Stimulated activated CD4-positive, alpha-beta T cell treated with anti-CD3 and anti-CD28 coated beads, TNF-alpha, amount 100 ng/mL, for 48 hours (primary cell): ENCODE measurements at places on chromosomes 5 and 9.

DNA sequence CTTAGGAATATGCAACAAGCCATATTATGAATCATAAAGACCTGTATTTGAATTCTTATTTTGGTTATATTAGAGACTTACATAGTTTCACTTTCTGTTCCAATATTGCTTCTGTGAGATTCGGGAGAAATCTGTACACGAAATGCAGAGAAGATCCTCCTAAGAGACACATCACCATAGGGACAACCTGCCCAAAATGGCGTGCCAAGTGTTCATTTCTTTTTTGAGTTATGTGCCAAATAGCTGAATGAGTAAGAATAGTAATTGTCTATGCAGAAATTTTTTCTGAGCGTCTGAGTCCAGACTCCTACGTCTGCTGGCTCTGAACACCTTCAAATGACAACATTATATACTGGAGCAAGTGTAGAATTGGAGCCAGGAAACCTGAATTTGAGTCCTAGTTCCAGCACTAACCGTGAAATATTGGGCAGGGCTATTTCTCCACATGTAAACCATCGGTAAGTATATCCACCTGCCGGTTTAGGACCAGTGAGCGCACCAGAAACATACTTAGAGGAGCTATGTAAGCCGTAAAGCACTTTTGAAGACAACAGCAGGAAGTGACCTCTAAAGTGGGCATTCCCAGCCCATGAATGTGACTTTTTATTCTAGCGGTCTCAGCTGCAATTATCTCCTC, 163.9 kb upstream of the DMRT1 start:
- DNase-seq, result no peak

DNA sequence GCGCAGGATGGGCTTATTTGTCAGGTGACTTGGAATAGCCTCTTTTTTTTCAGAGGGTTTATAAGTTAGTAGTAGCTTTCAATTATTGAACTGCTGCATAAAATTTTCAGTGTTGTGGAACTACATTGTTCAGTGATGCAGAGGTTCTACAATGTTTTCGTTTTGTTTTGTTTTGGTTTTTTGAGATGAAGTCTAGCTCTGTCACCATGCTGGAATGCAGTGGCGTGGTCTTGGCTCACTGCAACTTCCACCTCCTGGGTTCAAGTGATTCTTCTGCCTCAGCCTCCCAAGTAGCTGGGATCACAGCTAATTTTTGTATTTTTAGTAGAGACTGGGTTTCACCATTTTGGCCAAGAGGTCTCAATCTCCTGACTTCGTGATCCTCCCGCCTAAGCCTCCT, 22.0 kb downstream of the NUP188 start:
- DNase-seq, result no peak

DNA sequence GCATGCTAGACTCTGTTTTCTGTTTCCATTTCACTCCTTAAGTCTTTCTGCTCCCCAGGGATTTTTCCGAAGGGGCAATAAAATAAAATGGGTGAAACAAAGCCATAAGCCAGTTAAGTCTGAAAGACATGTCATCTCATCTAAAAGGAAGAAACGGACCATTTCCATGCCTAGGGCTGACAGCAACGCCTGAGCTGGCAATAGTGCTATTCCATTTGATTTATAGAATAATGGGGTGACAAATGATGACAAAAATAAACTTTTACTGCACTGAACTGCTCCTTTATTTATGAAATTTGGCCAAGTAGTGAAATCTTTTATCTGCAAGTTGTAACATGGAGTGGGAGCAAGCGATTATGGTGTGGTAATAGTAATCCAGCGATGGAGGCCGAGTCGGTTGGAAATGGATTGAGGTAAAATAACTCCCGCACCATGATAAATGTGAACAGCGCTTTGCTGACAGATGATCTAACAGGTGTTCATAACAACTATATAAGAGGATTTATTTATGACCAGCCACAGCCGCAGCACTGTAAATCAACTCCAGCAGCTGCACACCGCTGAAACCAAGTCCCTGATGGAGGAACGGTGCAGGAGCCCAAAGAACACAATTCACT, 219.8 kb upstream of the TBCA start:
- no peak for DNase-seq

- DNase-seq, result no peak
Measured at GRCh38 chr9:33304362-33304761, 14.0 kb downstream of the NFX1 start.

DNA sequence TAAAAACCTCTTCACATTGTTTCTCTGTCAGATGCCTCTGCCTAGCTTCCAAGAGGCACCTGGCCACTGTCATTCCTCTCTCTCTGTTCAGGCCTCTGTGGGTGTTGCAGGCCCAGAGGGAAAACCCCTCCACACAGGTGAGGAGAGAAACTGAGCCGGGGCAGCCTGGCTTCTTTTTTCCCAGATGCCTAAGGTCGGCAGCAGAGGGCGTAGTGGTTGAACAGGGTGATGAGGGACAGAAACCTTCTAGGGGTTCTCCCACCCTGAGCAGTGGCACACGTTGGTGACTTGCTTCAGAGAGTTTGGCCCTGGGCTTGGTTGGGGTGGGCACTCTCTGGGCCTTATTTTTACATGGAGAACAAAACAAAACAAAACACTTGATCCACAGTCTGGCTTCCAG, 12.2 kb downstream of the IL9 start:
- no peak for DNase-seq

- DNase-seq, result no peak
Measured at GRCh38 chr9:71793386-71794105, 25.2 kb upstream of the CEMIP2 start.

- no peak for DNase-seq
Measured at GRCh38 chr5:1316588-1317340, 21.9 kb upstream of the TERT start.

GRCh38 chr5:132962429-132963021, 909 bp downstream of the AFF4 start:
- no peak for DNase-seq

GRCh38 chr9:38393128-38393796, 760 bp downstream of the ALDH1B1 start:
- no peak for DNase-seq

GRCh38 chr9:131841765-131842318, 102.0 kb upstream of the RAPGEF1 start:
- DNase-seq, result no peak

- no peak for DNase-seq
Measured at GRCh38 chr5:109916481-109917153, 226.9 kb downstream of the MAN2A1 start.

- DNase-seq, result no peak
Measured at GRCh38 chr5:8993031-8993430, 552.8 kb downstream of the SEMA5A start.

DNA sequence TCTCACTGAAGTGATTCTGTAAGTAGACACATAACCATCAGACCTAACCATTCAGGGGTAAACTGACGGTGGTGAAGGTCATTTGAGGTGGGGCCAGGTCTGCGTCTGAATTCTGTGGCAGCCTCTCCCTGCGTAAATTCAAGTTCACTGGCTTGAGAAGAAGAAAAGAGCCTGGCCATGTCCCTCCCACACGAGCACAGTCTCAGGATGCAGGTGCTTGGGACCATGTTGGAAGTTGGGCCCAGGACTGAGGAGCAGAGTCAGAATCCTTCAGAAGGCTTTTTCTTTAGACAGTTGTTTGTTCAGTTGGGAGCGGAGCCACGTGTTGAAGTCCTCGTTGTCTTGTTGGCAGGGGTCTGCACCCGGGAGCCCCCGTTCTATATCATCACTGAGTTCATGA, 24.1 kb downstream of the QRFP start:
- DNase-seq, result no peak

GRCh38 chr5:80213466-80213865, 42.4 kb downstream of the SERINC5 start:
- no peak for DNase-seq

- no peak for DNase-seq
Measured at GRCh38 chr5:150159741-150160179, 4.1 kb upstream of the PDGFRB start.

DNA sequence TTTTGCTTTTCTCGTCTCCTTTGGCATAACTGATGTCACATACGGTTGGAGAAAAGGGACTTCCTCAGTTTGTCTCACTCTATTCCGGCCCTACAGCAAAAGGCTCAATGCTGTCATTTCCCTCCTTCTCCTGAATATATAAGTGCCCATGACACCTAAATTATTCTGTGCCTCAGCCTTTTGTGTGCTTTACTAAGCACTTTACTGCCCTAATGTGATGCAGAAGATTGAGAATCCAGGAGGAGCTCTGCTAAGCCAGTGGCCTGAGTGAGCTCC, 7.6 kb downstream of the CD180 start:
- DNase-seq, result no peak

- no peak for DNase-seq
Measured at GRCh38 chr5:109326919-109327318, 82.9 kb downstream of the PJA2 start.

DNA sequence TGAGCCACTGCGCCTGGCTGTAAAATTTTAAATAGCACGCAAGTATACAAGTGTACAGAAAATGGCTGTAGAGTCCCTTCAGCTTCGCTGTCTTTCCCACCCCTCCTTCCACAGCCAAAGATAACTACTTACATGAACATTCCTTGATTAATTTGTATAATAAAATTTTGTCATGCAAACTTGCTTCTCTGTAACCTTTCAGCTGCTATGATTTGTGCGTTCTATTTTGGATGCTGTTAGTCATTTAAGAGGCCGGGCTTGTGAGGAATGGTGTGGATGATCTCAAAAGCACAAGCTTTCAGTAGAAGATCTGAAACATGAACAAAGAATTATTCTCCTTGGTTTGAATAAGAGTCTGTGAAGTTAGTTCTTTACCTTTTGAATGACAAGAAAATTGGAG, 115.0 kb upstream of the TLE1 start:
- no peak for DNase-seq

GRCh38 chr9:17847908-17848307, 269.0 kb downstream of the SH3GL2 start:
- no peak for DNase-seq

DNA sequence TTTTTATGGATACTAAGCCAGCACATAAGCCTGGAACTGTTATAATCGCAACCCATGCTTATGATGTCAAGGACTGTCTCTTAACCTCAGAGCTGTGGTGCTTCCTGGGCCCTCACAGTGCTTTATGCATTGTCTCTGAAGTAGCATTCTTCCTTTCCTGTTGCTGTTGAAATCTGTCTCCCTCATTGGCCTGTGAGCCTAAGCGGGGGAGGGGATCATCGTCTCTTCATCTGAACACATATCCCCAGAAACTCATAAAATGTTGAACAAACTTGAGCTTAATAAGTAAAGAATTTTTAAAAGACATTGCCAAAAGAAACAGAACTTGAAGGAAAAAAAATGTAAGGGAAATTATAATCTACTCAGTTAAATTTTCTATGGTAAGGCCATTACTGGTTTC, 80.3 kb downstream of the SGCD start:
- DNase-seq, result no peak
